ENCODE measurements at places on chromosomes 6 and 20. TPM values are rescaled to one million over a fixed set of nuclear protein-coding genes. Genes with fewer than 3 reads are reported as not detected.
A peak's percentile ranks its signal among the peaks of the same experiment; 100 is the strongest.

GRCh38 chr20:46206992-46207549 is 89.0 kb downstream of the CD40 start:
- DNase-seq = no peak

GRCh38 chr6:75723382-75723781 is 25.7 kb upstream of the MYO6 start:
- no peak for DNase-seq

- no peak for DNase-seq
Measured at GRCh38 chr6:7921046-7921445, 10.5 kb upstream of the TXNDC5 start.

GRCh38 chr6:143135797-143136561 is 75.3 kb downstream of the AIG1 start:
- DNase-seq = no peak

GRCh38 chr6:11618533-11618932 is 81.0 kb downstream of the TMEM170B start:
- no peak for DNase-seq

DNA sequence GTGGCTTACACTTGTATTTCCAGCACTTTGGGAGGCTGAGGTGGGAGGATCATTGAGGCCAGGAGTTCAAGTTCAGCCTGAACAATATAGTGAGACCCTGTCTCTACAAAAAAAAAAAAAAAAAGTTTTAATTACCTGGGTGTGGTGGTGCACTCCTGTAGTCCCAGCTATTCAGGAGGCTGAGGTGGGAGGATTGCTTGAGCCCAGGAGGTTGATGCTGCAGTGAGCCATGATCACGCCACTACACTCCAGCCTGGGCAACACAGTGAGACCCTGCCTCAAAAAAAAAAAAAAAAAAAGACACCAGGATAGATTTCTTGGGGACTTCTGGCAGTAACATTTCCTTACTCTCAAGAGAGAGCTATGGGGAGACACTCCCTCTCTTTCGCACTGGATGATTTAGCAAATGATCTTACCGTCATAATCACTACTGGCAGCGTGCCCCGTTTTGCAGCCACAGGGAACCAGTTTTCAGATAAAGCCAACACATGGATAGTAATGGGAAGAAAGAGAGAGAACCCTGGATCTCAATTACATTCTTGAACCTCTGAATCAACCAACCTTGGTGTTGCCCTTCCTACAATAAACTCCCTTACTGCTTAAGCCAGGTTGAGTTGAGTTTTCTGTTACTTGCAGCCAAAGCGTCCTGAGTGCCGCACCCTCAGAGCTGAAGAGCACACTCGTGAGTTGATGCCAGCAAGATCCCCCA is 18.1 kb upstream of the PTPN1 start:
- DNase-seq = no peak

- DNase-seq = no peak
Measured at GRCh38 chr20:46572153-46572552, 21.7 kb upstream of the OCSTAMP start.

GRCh38 chr6:127178746-127179145 is 60.3 kb downstream of the RSPO3 start:
- DNase-seq = no peak

DNA sequence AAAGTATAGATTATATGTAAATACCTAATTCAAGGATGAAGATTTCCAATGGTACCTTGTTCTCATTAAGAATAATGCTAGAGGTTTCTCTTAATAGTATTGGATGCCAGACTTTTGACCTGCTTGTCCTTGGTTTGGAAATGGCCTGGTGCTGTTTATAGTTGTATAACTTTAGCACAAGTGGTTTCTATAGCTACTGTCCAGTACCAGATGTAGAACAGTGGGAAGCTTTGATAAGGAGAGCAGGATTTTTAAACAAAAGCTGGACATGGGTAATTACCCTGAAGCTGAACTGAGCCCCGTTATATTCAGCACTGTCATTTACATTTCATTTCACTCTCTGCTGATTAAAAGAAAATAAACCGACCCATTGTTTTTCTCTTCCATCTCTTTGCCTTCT is 43.7 kb downstream of the TRMT11 start:
- DNase-seq = no peak

DNA sequence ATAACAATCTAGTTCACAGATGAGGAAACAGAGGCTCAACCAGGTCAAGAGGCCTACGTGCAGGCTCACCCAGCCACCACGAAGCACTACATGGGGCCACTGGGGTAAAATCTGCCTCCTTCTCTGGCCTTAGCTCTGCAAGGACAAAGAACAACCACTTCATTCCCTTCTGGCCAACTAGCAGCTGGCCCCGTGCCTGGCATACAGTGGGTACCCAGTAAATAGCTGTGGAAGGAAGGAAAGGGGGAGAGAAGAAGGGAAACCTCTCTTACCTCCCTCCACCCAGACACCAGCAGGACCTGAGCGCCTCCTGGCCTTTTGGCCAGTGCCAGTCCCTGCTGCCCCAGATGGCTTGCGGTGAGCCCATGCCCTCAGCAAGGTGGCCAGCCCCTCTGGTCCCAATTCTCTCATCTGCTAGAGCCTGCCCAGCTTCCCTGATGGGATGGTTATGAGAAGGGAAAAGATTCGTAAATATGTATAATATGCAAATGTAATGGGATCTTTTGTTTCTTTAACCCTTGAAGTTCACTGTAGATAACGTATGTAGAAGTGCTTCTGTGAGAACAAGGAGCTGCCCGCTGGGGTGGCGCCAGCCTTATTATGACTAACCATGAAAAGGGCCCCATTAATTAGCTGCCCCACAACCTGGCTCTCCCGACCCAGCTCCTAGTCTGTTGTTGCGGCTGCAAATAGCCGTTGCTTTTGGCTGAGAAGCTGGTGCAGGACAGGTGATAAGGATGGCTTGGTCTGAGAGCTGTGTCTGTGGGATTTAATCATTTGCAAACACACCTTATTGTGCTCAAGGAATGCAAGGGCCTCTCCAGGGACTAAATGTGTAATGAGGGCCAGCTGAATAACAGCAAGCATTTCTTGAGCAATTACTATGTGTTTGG is 62.0 kb downstream of the DLGAP4 start:
- no peak for DNase-seq

DNA sequence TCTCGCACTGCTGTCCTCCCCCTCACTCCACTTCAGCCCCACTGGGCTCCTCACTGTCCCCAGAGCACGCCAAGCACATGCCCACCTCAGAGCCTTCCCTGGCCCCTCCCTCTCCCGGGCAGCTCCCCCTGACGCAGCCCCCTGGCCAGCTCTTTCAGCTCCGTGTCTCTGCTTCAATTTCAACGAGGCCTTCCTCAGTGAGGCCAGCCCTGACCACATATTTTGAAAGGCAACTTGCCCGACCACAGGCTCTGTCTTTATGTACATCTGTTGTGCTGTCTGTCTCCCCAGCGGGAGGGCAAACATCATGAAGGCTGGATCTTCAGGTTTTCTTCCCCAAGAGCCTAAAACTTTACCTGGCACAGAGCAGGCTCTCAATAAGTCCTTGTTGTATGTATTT is 44.6 kb downstream of the JPH2 start:
- no peak for DNase-seq

- DNase-seq = no peak
Measured at GRCh38 chr6:113011801-113012200, 664.7 kb downstream of the RFPL4B start.

DNA sequence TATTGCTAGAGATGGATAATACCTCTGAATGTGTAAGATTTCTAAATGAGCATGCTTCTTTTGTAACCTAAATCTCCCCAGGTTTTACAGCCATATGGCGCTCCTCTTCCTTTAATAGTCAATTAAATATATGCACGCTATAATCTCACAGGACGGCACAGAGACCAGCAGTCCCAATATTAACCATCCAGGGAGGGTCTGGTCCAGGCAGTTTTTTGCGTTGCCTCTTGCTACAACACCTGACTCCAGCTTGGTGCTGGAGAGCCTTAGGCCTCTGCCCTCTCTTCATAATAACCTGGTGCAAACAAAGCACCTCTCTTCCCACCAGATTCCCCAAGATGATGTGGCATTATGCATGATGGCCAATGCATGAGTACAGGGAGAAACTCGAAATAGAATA is 183.4 kb downstream of the LY86 start:
- DNase-seq = no peak

GRCh38 chr20:57056651-57057050 is 209.8 kb downstream of the BMP7 start:
- no peak for DNase-seq

- DNase-seq = no peak
Measured at GRCh38 chr6:128500014-128500413, 20.4 kb downstream of the PTPRK start.

DNA sequence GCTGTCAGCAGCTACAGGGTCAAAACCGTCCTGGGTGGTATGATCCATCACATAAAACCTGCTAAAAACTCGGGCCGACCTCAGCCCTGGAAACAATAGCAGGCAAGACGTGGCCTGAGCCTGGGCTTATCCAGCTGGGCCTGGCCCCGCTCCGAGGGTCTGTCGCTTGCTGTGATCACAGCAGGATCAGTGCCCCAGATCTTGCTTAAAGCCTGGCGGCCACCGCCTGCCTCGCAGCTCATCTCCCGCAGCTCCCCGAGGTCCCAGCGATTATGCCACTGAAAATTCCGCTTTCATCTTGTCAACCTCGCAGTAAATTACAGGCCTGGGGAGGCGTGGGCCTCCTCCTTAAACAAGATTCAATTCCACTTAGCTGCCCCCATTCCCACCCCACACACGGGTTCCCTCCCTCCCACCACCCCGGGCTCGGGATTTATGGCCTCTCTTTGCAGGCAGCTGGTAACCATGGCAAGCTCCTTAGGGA is 40.1 kb downstream of the CDH22 start:
- DNase-seq = no peak

- no peak for DNase-seq
Measured at GRCh38 chr6:126388104-126388598, 48.2 kb downstream of the CENPW start.

GRCh38 chr20:45828589-45828988 is 1.5 kb upstream of the TNNC2 start:
- no peak for DNase-seq

DNA sequence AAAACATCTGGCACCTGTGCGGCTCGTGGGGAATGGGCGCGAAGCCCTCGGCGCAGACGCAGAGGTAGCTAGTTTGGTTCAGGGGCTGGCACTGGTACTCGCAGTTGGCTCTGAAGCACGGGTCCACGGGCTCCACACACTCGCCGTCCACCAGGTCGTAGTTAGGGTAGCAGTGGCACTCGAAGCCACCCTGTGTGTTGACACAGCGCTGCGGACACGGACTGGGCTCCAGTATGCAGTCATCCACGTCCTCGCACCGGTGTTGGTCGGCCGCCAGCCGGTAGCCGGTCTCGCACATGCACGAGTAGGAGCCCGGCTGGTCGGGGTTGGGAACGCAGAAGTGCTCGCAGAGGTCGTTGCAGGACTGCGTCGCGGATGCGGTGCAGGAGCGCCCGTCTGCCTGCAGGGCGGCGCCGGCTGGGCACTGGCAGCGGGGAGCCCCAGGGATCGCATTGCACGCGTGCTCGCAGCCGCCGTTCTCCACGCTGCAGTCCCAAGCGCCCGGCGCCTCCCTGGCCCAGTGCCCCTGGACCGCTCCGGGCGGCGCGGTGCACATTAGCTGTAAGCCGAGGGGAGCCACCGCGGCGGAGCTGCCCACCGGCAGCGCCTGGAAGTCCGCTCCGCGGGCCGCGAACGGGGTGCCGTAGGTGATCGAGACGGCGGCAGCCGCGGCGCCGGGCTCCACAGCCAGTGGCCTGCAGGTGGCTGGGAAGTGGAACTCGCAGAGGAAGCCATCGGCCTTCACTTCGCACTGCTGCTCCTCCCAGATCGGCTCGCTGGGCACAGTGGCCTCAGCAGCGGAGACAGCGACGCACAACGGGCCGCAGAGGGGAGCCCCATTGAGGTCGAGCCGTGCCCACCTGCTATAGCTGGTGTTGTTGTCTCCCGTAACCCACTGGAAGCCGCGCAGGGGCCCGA is 930 bp downstream of the THBD start:
- DNase-seq = peak; percentile 43

DNA sequence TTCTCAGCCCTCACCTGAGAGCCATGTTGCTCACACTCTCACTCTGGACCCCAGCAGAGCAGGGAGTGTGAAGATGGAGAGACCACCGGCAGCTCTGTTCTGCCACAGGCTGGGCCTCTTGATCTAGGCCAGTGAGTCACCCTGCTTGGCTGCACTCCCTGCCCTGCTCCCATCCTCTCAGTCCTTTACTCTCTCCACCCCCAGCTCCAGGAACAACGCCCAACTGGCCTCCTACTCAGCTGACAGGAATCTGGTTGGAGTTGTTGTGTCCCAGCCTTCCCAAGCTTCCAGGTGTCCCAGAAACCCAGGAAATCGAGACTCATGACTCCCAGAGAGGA is at the start of gene PSORS1C1:
PSORS1C1 (plus strand) TSS at position 260 of the 338 bp plus-strand sequence. CDS start 14,833 bp downstream, outside the sequence.
- no peak for DNase-seq

- no peak for DNase-seq
Measured at GRCh38 chr6:84805145-84805544, 40.7 kb upstream of the TBX18 start.

DNA sequence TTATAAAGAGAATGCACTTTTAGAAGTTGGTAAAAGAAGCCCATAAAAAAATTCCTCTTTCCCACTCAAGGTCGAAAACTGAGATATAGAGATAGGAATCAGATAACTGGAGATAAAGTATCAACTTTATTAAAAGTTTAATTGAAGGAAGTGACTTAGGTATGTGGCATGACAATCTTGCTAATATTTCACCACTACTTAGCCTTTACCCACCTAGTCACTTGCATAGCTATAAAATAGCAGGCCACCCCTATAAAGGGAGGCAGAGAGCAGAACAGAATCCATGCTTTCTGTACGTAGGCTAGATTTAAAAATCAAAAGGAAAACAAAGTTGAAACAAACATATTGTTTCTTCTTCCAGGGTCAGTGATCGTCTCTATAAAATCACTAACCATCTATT is 13.2 kb upstream of the TBC1D32 start:
- DNase-seq = no peak

GRCh38 chr6:31737991-31738979 is 1.5 kb upstream of the MSH5 start:
- DNase-seq = peak; percentile 60

DNA sequence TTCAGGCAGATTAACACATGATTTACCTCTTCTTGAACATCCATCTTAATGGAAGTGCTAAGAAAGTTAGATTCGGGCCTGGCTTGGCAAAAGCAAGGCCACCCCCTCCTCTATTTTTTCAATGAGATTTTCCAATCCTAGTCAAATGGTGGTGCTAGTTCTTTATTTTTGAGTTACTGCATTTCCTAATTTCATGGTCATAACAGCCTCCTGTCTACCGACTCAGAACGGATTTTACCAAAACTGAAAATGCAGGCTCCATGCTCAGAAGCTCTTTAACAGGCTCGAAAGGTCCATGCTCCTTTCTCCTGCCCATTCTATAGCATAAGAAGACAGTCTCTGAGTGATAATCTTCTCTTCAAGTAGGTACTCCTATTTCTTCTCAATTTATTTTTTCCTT is 117.2 kb upstream of the ESR1 start:
- DNase-seq = no peak

- no peak for DNase-seq
Measured at GRCh38 chr6:143792402-143793279, 50.5 kb upstream of the LTV1 start.

GRCh38 chr6:101114703-101115102 is 233.6 kb upstream of the ASCC3 start:
- no peak for DNase-seq

The CRISP1 gene
- total RNA-seq = not detected

The CGA gene
- not detected for total RNA-seq

The LY6G6C gene
- total RNA-seq = not detected

The CST3 gene
- total RNA-seq = 0.62 TPM

The C6orf52 gene
- 5.7 TPM for total RNA-seq

The ESR1 gene
- total RNA-seq = 1.1 TPM

The BPHL gene
- 9.3 TPM for total RNA-seq

The PTPRT gene
- total RNA-seq = not detected

The ANKEF1 gene
- total RNA-seq = 3.6 TPM

The CAGE1 gene
- 0.10 TPM for total RNA-seq

The IRAK1BP1 gene
- total RNA-seq = 3.6 TPM

The PDE10A gene
- not detected for total RNA-seq

The BPIFA1 gene
- not detected for total RNA-seq

All from activated naive CD8-positive, alpha-beta T cell treated with anti-CD3 and anti-CD28 coated beads for 36 hours (primary cell).